ENCODE measurements at places on chromosomes 3 and 15. TPM values are rescaled to one million over a fixed set of nuclear protein-coding genes. Genes with fewer than 3 reads are reported as not detected.

The BRK1 gene
- total RNA-seq, result 101 TPM

The HACD2 gene
- 17.5 TPM for total RNA-seq

The ISLR2 gene
- total RNA-seq, result 0.28 TPM

The NME9 gene
- total RNA-seq, result 0.09 TPM

The SMC4 gene
- 43.2 TPM for total RNA-seq

The ABI3BP gene
- 1.3 TPM for total RNA-seq

All from smooth muscle cell of bladder (primary cell).